Uterus (tissue), 4 donors: ENCODE measurements at places on chromosomes 2 and 18.
A peak's percentile ranks its signal among the peaks of the same experiment; 100 is the strongest.

GRCh38 chr18:73509460-73509859, 638.2 kb downstream of the FBXO15 start:
- DNase-seq, result no peak

DNA sequence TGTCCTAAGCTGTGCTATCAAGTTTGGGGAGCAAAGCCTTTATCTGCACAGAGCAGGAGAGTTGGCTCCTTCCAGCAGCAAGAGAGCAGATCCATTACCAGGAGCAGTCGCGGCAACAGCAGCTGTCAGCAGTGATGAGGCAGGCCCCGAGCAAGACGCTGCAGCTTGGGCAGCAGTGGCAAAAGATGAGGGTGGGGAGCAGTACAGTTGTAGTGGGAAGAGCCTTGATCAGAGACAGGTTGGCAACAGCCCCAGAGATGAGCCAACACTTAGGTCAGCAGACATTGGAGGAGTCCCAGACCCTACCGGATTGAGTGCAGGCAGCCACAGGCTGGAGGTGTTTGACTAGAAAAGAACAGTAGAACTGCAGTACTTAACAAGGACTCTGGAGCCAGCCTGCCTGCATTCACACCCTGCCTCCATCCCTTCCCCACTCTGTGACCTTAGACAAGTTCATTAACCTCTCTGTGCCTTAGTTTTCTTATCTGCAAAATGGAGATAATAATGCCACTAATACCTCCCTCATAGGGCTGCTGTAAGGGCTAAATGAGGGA, 117.1 kb upstream of the SERTAD2 start:
- DNase-seq, result peak; percentile 87

DNA sequence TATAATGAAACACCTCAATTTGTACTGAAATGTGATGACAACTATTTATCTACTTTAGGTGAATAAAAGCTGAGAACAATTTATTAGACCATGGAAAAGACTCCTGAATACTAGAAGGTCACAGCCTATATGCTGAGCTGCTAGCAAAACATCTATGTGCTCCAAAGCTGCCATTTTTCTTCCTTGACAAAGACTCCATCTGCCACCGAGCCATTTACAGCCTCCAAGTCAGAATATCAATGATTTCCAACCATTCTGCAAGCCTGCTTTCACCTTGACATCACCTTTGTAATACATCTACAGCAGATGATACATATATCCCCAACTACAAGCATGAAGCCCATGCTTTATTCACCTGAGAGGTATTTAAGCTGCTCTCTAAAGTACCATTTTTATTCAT, 84.9 kb downstream of the BAZ2B start:
- DNase-seq, result no peak

DNA sequence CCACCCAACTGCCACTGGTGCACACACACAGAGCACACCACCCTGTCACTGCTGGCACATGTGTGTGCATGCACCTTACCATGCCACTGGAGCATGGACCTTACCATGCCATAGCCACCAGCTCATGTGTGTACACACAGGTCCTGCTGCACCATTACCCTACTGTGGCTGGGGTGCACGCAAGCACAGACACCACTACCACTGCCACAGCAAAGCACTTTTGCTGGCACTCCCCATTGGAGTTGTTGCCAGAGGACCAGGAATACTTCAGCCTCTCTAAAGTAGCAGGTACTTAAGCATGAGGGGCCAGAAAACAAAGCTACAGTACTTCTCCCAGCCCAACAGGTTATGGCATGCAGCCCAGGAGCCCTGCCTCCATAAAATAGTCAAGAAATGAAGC, 404.8 kb downstream of the MBD2 start:
- DNase-seq, result no peak

GRCh38 chr18:79426376-79427300, 30.9 kb downstream of the NFATC1 start:
- DNase-seq, result no peak

GRCh38 chr2:231146665-231147064, 21.8 kb upstream of the HTR2B start:
- no peak for DNase-seq
